ENCODE measurements at places on chromosomes 1 and 21.

GRCh38 chr1:25744140-25744581 is 55.8 kb upstream of the SELENON start:
- no peaks in the 10 kb centered on the region for H3K4me1 ChIP-seq
- no peak overlapping the region for H3K4me3 ChIP-seq
- no peaks in the 10 kb centered on the region for H3K36me3 ChIP-seq

DNA sequence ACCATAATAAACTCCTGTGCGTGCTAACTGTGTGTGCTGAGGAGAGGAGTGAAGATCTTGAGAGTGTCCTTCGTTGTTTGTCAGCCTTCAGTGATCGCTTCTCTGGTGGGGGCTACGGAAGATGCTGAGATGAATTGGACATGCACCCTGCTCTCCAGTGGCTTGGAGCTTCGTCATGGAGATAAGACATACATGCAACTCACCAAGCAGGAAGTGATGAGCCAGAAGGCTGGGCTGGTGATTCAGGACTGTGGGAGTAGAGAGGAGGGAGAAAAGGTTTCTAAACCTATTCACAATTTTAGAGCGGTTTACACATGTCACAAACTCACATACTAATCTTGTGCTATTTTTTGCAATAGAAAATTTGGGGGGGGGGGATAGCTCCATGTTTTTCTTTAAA is 128.9 kb upstream of the ADAR start:
- H3K36me3 ChIP-seq = no peaks in the 10 kb centered on the region
- H3K4me1 ChIP-seq = no peaks in the 10 kb centered on the region
- H3K27ac ChIP-seq = no peak overlapping the region
- peaks cover 22% of the 10 kb centered on the region for H3K27me3 ChIP-seq

- no peaks in the 10 kb centered on the region for H3K27me3 ChIP-seq
- no peak overlapping the region for H3K27ac ChIP-seq
- no peak overlapping the region for H3K4me3 ChIP-seq
- no peaks in the 10 kb centered on the region for H3K36me3 ChIP-seq
These were observed 53.8 kb downstream of the STUM start for GRCh38 chr1:226602186-226603021.

DNA sequence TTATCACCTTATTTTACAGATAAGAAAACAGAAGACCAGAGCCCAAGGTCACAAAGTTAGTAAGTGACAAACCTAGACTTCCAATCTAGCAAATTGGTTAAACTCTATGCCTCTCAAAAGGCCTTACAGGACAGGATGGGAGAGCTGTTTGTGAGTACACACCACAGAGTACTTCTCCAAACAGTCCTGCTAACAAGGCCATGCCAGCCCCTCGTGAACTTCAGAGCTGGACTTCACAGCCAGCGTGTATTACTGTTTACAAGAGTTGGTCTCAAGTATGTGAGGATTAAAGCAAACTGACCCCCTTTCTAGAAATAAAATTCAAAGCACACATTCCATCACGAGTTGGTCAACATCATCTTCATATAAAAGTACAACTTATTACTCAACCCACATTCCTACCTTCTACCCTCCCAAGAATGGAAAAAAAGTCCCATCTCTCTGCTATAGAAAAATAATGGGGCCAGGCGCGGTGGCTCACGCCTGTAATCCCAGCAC is 19.8 kb upstream of the UBR4 start:
- no peak overlapping the region for H3K27ac ChIP-seq
- no peak overlapping the region for H3K4me3 ChIP-seq
- H3K36me3 ChIP-seq = peaks cover 90% of the 10 kb centered on the region
- no peaks in the 10 kb centered on the region for H3K4me1 ChIP-seq
- H3K27me3 ChIP-seq = no peaks in the 10 kb centered on the region

DNA sequence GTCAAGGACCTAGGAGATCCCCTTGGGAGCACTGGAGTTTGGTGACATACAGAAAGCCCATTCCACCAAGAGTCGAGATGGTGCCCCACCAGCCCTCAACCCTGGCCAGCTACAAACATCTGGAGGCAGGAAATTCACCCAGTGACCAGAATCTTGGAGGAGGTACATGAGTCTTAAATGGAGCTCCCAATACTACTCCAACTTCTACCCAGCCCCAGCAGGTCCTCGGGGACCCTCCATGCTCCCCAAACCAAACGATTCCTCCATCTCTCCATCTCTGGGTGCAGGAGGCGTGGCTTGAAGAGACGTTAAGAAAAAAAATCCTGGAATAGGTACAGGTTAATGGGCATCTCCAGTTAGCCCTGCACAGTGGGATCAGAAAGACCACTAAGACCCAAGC is 5.5 kb upstream of the RASSF5 start:
- no peaks in the 10 kb centered on the region for H3K27me3 ChIP-seq
- no peak overlapping the region for H3K4me3 ChIP-seq
- peaks cover 37% of the 10 kb centered on the region for H3K4me1 ChIP-seq
- peaks cover 16% of the 10 kb centered on the region for H3K36me3 ChIP-seq
- no peak overlapping the region for H3K27ac ChIP-seq
- no peak for DNase-seq

DNA sequence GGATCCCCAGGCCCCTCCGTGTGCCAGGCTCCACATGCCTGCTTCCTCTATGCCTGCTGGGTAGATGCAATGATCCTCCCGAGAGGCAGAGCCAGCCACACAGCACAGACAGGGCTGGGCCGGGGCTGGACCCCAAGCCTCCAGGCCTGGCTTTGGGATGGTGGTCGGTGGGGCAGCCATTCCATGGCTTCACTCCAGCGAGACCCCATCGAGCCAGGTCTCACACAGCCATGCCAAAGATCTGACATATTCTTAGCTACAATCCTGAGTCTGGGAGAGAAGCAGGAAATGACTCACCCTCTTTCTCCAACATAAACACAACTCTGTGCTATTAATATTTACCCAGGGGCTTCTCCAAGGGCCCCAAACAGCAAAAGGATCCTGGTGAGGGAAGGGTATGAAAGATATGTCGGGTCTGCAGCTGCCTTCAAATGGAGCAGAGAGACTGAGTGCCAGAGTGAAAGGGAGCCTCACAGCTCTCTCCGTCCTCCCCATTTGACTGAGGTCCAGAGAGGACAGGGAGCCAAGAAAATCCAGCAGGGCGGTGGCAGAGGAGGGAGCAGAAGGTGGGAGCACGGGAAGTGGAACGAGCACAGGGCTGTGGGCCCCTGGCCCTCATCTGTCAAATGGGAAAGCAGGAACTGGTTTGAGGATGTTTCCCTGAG is 639.5 kb downstream of the MATN1 start:
- peaks cover 2% of the 10 kb centered on the region for H3K4me1 ChIP-seq
- H3K4me3 ChIP-seq = no peak overlapping the region
- no peak for DNase-seq
- no peak overlapping the region for H3K27ac ChIP-seq
- H3K27me3 ChIP-seq = peaks cover 44% of the 10 kb centered on the region
